Neural crest cell (in vitro differentiated cells): ENCODE measurements at places on chromosomes 2 and 18. TPM values are rescaled to one million over a fixed set of nuclear protein-coding genes. Genes with fewer than 3 reads are reported as not detected.

The MROH2A gene
- not detected in 2 replicates for total RNA-seq

The UGT1A5 gene
- total RNA-seq = not detected in 2 replicates

The ZNF521 gene
- 86.1 and 87.9 TPM in 2 replicates for total RNA-seq

The CRIM1 gene
- total RNA-seq = 10.9 and 13.8 TPM in 2 replicates

The NT5C1B gene
- not detected in 2 replicates for total RNA-seq

The FAM124B gene
- total RNA-seq = not detected in 2 replicates

The SERPINB13 gene
- not detected in 2 replicates for total RNA-seq

The FMNL2 gene
- total RNA-seq = 54.9 and 55.3 TPM in 2 replicates

The MATN3 gene
- total RNA-seq = 1.3 and 1.9 TPM in 2 replicates

The GRHL1 gene
- 2.0 and 3.4 TPM in 2 replicates for total RNA-seq

The GYPC gene
- 84.4 and 89.4 TPM in 2 replicates for total RNA-seq

The ASXL3 gene
- total RNA-seq = 14.5 and 18.2 TPM in 2 replicates

The FAM110C gene
- total RNA-seq = 0.07 and 0.09 TPM in 2 replicates

The LBX2 gene
- total RNA-seq = 0.28 TPM in 1 of 2 replicates, not detected in the other

The DSG4 gene
- not detected in 2 replicates for total RNA-seq

The MAP3K19 gene
- total RNA-seq = not detected in 2 replicates

The AOX1 gene
- total RNA-seq = 2.8 and 4.3 TPM in 2 replicates

The CEP68 gene
- 25.0 and 29.0 TPM in 2 replicates for total RNA-seq

The MYO7B gene
- 0.28 TPM in 1 of 2 replicates, not detected in the other for total RNA-seq

The STAT4 gene
- total RNA-seq = 1.0 and 1.4 TPM in 2 replicates

The SAG gene
- total RNA-seq = not detected in 2 replicates
